ENCODE measurements at places on chromosomes 12 and 14.

GRCh38 chr12:108657130-108657745, 23.5 kb upstream of the SELPLG start:
- no peak for DNase-seq

- DNase-seq, result no peak
These were observed 2.5 kb upstream of the PPP2R5C start for GRCh38 chr14:101758913-101759593.

- no peak for DNase-seq
These were observed 116.1 kb upstream of the NUDT4 start for GRCh38 chr12:93261505-93262094.

GRCh38 chr12:92290886-92291285, 145.2 kb upstream of the BTG1 start:
- DNase-seq, result no peak

GRCh38 chr12:19409376-19409775, 29.9 kb upstream of the AEBP2 start:
- no peak for DNase-seq

- DNase-seq, result peak; percentile 54
These were observed 9.8 kb upstream of the RIMKLB start for GRCh38 chr12:8687846-8688601.

DNA sequence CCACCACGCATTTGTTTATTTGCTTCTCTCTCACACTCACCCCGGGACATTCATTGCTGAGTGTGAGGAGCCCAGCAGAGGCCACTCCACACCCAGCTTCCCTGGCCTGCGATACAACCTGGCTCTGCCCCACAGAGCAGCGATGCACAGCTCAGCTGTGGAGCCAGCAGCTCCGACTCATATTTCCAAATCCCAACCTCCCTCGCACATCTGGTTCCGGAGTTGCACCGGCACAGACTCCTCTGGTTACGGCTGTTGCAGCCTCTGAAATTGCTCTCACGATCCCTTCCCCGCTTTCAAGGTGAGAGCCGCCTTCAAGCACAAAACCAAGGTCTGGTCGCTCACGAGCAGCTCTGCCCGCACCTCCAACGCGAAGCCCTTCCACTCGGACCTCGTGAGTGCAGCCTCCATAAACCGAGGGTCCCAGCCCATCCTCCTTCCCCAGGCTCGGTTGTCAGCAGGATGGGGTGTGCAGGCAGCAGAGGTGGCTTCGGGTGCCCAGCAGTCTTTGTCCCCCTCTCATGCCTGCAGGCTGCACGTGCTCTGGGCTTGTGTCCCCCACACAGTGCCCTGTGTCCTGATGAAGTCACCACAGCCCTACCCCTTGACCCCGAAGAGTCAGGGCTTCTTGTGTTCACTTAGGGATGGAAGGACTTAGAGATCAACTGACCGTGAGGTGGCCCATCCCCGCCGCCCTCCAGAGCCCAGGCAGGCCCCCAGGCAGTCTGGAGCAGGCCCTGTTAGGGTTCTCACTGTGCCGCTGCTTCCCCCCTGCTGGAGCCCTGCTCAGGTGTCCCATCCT, 184.3 kb downstream of the ADGRD1 start:
- no peak for DNase-seq

- DNase-seq, result no peak
These were observed 174.1 kb upstream of the RTL1 start for GRCh38 chr14:101077481-101078074.

- no peak for DNase-seq
These were observed 1.3 kb downstream of the GOLT1B start for GRCh38 chr12:21502872-21503271.

DNA sequence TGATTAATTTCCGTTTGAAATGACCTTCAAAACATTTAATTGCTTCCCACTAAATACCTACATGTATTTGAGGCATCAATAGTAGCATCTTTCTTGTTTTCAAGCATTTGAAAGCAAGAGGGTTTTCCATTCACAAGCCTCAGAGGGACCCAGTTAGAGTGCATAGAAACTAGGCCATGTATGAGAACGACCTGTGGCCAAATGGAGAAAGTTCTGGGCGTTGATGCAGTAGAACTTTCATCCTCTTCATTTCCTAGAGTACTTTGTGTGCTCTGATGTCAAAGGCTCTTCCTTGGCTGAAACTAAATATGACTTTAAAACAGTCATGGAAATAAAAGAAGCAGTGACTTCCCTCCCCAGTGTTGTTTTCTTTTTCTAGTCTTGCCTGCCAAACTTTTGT, 944 bp upstream of the DHRS7 start:
- DNase-seq, result no peak

GRCh38 chr14:74898083-74898482, 16.4 kb downstream of the DLST start:
- no peak for DNase-seq

GRCh38 chr12:88579161-88579517, 1.1 kb downstream of the KITLG start:
- DNase-seq, result no peak

DNA sequence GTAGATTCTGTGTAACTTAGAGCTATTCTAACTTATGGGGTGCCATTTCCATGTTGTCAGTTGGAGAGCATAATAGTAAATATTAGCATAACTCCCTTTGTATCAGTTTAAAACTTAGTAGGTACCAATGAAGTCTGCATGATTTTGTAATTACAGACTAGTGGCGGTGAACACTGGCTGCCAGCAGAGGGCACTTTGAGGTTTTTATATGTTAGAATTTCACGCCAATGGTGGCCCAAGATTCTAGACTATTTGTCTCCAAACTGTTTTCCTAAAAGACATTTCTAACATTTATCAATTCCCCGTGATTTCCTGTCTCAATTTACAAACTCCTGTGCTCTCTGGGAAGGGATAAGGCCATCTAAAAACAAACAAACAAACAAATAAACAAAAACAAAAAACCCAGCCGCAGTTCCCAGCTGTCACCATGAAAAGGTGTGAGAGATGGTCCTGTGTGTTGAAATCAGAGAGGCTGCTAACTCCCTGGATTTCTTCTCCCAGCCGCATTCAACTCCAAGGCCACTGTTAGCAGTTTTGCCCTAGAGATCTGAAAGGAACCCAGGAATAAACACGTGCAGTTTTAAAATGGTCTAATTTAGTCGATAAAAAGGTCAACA, 57.6 kb downstream of the BRMS1L start:
- no peak for DNase-seq

GRCh38 chr12:51270951-51271518, 820 bp upstream of the SMAGP start:
- DNase-seq, result no peak

- DNase-seq, result no peak
These were observed 77.2 kb downstream of the C2CD5 start for GRCh38 chr12:22467190-22467589.

DNA sequence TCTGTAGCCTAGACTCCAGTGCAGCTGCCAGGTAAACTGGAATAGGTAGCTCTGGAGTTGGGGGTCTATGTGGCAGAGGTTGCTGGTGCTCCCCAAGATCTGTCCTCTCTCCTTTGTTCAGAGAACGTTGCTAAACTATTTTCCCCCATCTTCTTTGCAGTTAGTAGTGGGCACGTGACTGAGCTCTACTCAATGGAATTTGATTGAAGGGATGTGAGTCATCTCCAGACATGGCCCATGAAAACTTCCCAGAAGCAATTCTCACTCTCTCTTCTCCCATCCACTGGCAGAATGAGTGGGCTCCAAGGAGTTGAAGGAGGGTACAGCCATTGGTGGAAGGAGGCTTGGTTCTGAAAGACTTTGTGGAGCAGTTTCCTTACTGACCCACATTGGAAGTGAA, 44.0 kb downstream of the PAH start:
- DNase-seq, result no peak

DNA sequence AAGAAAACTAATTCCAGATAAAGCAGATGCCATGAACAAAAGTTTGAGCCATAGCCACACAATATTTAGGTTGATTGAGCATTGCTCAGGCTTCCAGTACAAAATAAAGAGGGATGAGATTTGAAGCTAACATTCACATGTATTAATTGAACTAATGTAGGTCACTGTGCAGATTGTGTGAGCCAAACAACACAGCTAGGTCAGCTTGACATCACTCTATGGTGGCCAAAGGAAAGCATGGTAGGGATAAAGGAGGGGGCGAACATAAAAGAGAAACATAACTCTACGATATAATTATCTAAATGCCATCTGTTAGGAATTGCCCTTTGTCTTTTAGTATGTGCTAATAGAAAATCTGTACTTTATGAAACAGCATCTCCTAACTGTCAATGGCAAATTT, 477.7 kb upstream of the SYT1 start:
- no peak for DNase-seq

DNA sequence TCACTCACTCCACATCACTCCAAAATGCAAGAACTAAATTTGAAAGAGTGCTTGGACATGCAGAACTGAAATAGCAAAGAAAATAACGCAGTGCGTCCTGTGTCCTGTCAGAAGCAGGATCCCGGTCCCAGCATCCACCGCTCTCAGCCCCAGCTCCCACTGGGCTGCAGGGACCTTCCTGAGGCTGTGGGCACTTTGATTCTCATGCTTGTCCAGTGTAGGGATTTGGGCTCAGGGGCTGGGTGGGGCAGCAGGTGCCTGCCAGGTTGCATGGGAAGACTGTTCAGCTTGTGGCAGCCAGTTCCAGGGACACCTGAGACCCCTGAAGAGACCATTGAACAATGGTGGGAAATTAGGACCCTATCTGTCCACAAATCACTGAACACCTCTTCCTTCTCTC, 140.0 kb upstream of the FKBP4 start:
- DNase-seq, result no peak

- no peak for DNase-seq
These were observed 6.7 kb downstream of the KRT7 start for GRCh38 chr12:52239767-52240166.

All from mesothelial cell of epicardium (in vitro differentiated cells).